Bronchial epithelial cell (primary cell): ENCODE measurements at places on chromosomes 11 and 22. TPM values are rescaled to one million over a fixed set of nuclear protein-coding genes. Genes with fewer than 3 reads are reported as not detected.

The OPCML gene
- total RNA-seq, result not detected in 2 replicates

The LYVE1 gene
- not detected in 2 replicates for total RNA-seq

The ARL14EP gene
- total RNA-seq, result 19.2 and 29.2 TPM in 2 replicates

The PIM3 gene
- 67.1 and 130 TPM in 2 replicates for total RNA-seq

The MRGPRX3 gene
- total RNA-seq, result 0.13 TPM in 1 of 2 replicates, not detected in the other

The ZNF280A gene
- not detected in 2 replicates for total RNA-seq

The FBLN1 gene
- 18.2 and 25.2 TPM in 2 replicates for total RNA-seq

The APLNR gene
- not detected in 2 replicates for total RNA-seq

The SLC25A18 gene
- not detected in 2 replicates for total RNA-seq

The PKDREJ gene
- total RNA-seq, result not detected in 2 replicates

The SERPING1 gene
- total RNA-seq, result 1.3 and 2.0 TPM in 2 replicates

The LGR4 gene
- 12.3 and 17.4 TPM in 2 replicates for total RNA-seq

The TTLL12 gene
- total RNA-seq, result 35.1 and 53.7 TPM in 2 replicates

The CRELD2 gene
- total RNA-seq, result 57.4 and 71.6 TPM in 2 replicates

The SMC1B gene
- not detected in 2 replicates for total RNA-seq

The ZNF215 gene
- total RNA-seq, result 4.7 and 6.1 TPM in 2 replicates

The OR52N5 gene
- not detected in 2 replicates for total RNA-seq

The DLG2 gene
- total RNA-seq, result 0.26 and 1.0 TPM in 2 replicates

The GGT5 gene
- total RNA-seq, result not detected in 2 replicates

The VEGFB gene
- total RNA-seq, result 6.7 and 12.4 TPM in 2 replicates

The RAB30 gene
- 3.2 and 3.7 TPM in 2 replicates for total RNA-seq

The OR6X1 gene
- not detected in 2 replicates for total RNA-seq

The BCO2 gene
- total RNA-seq, result 1.0 and 2.1 TPM in 2 replicates

The H19 gene
- total RNA-seq, result 19.7 and 59.4 TPM in 2 replicates

The GRIA4 gene
- total RNA-seq, result under 0.01 TPM in 1 of 2 replicates, not detected in the other

The AIP gene
- 51.6 and 85.3 TPM in 2 replicates for total RNA-seq

The OR52N4 gene
- not detected in 2 replicates for total RNA-seq

The PTPRCAP gene
- 0.26 and 0.51 TPM in 2 replicates for total RNA-seq

The NRIP3 gene
- 1.6 and 2.2 TPM in 2 replicates for total RNA-seq

The C11orf52 gene
- total RNA-seq, result 0.26 and 2.3 TPM in 2 replicates

The P4HA3 gene
- under 0.01 and 0.26 TPM in 2 replicates for total RNA-seq

The UFD1 gene
- total RNA-seq, result 66.9 and 77.8 TPM in 2 replicates

The ACRV1 gene
- total RNA-seq, result not detected in 2 replicates

The CYB5R2 gene
- 12.1 and 16.4 TPM in 2 replicates for total RNA-seq

The PGA5 gene
- total RNA-seq, result not detected in 2 replicates

The DEUP1 gene
- under 0.01 TPM in 1 of 2 replicates, not detected in the other for total RNA-seq

The RRM1 gene
- total RNA-seq, result 40.7 and 44.0 TPM in 2 replicates

The SSH3 gene
- 32.0 and 35.0 TPM in 2 replicates for total RNA-seq

The SYT12 gene
- 2.0 and 2.9 TPM in 2 replicates for total RNA-seq

The SMTNL1 gene
- not detected in 2 replicates for total RNA-seq

The TMEM191C gene
- total RNA-seq, result 1.3 TPM in 2 replicates

The SCGB1A1 gene
- not detected in 2 replicates for total RNA-seq

The TIGD3 gene
- 0.26 TPM in 2 replicates for total RNA-seq

The SYT13 gene
- not detected in 2 replicates for total RNA-seq

The APOA4 gene
- total RNA-seq, result not detected in 2 replicates

The CTSW gene
- not detected in 2 replicates for total RNA-seq

The BARX2 gene
- 2.9 and 8.1 TPM in 2 replicates for total RNA-seq

The NELL1 gene
- not detected in 2 replicates for total RNA-seq

The FOLR2 gene
- not detected in 2 replicates for total RNA-seq
